ENCODE measurements at places on chromosomes 1 and 21.

GRCh38 chr1:157000686-157001085 lies 44.9 kb downstream of the ARHGEF11 start:
- DNase-seq = no peak

DNA sequence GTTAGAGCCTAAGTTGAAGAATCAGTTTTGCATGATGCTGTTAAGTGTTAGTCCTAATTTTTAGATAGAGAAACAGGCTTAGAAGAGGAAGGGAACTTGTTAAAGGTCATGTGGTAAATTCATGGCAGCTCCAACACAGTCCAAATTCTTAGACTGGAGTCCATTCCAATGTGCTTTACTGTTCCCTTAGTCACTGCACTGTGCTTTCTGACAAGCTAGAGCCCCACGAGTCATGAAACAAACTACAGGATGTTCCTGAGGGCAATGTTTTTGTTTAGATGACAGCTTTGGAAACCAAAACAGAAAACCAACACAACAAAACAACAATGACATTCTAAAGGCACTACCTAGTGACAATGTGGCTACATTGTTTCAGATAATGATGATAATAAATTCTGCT lies 23.1 kb upstream of the RGS4 start:
- DNase-seq = no peak

DNA sequence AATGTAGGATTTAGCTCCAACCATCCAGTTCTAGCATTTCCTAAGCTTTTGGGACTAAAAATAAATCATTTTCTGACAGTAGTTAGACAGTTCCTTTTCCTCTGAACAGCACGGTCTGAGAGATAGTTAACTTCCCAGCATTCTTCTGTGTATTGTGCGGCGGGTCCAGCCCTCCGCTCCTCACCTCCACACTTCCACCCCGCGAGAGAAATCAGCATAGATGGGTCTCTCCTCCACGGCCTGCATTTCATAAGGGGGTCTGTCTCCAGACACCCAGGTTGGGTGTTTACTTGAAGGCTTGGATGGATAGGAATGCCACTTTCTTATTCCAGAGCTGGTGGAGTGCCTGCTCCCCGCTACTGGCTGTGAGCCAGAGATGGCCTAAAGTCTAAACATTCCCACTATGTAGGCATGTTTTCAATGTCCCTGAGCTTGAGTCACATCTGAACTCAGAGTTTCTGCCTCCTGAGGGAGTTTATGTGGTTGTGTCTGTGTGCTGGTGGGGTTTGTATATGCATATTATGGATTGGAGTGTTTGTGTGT lies 38.0 kb upstream of the PPP2R5A start:
- DNase-seq = no peak

DNA sequence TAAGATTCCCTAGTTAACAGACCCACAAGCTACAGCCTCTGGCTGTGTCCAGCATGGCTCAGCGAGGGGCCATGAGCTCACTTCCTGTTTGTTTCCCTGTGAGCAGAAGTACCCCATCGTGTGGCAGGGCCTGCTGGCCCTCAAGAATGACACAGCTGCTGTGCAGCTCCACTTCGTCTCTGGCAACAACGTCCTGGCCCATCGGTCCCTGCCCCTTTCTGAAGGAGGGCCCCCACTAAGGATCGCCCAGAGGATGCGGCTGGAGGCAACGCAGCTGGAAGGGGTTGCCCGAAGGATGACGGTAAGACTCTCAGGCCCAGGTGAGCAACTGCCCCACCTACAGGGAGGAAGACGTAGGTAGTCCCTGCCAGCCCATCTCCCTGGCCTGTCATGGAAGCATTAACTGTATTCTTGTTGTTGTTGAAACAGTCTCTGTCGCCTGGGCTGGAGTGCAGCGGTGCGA lies 38.2 kb downstream of the ZBTB17 start:
- DNase-seq = peak; percentile 32

GRCh38 chr1:229379846-229380245 lies 37.0 kb upstream of the CCSAP start:
- no peak for DNase-seq

DNA sequence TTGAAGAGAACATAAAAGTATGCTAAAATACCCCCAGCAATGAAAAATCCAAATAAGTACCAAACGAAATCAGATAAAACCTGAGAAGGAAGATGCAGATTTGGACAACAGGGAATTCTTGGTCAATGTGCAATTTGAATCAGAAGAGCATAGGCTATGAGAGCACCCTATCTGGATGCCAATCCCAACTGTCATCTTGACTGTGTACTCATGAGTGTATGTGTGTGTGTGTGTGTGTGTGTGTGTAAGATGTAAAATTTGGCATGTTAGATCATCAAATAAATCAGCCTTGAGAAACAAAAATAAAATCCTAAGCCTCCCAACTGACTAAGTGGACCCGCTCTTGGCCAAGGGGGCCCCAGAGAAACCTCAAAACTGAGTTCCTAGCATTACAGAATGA lies 18.0 kb upstream of the SPRR2G start:
- no peak for DNase-seq

GRCh38 chr1:169106921-169107602 lies 572 bp downstream of the ATP1B1 start:
- DNase-seq = peak; percentile 32

DNA sequence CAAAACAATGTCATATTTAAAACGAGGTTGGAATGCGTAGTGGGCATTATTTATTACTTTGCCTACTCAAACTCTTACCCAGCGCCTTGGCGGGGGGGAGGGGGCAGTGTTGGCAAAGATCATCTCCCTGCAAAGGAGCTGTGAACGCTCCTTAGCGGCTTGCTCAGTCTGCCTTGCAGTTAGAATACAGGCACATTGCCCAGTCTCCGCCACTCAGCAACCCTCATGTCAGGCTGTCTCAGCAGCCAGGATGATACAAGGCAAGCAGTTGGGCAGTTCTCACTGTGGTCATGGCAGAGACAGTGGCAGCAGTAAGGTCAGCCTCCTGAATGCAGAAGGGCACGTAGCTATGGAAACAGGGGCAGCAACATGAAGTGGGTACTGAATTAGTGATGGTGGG lies 170.4 kb upstream of the KCNK2 start:
- DNase-seq = no peak

GRCh38 chr1:76627901-76628300 lies 239.4 kb upstream of the ST6GALNAC5 start:
- DNase-seq = no peak

DNA sequence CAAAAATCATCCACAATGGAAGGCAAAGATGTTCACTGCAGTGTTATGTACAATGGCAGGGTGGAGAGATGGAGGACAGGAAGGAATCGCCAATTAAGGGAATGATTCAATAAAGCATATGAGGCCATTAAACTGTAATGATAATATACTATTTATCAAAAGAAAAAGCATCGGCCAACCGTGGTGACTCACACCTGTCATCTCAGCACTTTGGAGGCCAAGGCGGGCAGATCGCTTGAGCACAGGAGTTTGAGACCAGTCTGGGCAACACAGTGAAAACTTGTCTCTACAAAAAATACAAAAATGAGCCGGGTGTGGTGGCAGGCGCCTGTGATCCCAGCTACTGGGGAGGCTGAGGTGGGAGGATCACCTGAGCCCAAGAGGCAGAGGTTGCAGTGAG lies 89.1 kb downstream of the SSBP3 start:
- DNase-seq = no peak

GRCh38 chr1:114468710-114469468 lies 42.1 kb downstream of the TRIM33 start:
- DNase-seq = no peak

- no peak for DNase-seq
Measured at GRCh38 chr1:47187231-47187925, 2.5 kb downstream of the PDZK1IP1 start.

- no peak for DNase-seq
Measured at GRCh38 chr1:168555508-168556046, 11.8 kb upstream of the XCL2 start.

DNA sequence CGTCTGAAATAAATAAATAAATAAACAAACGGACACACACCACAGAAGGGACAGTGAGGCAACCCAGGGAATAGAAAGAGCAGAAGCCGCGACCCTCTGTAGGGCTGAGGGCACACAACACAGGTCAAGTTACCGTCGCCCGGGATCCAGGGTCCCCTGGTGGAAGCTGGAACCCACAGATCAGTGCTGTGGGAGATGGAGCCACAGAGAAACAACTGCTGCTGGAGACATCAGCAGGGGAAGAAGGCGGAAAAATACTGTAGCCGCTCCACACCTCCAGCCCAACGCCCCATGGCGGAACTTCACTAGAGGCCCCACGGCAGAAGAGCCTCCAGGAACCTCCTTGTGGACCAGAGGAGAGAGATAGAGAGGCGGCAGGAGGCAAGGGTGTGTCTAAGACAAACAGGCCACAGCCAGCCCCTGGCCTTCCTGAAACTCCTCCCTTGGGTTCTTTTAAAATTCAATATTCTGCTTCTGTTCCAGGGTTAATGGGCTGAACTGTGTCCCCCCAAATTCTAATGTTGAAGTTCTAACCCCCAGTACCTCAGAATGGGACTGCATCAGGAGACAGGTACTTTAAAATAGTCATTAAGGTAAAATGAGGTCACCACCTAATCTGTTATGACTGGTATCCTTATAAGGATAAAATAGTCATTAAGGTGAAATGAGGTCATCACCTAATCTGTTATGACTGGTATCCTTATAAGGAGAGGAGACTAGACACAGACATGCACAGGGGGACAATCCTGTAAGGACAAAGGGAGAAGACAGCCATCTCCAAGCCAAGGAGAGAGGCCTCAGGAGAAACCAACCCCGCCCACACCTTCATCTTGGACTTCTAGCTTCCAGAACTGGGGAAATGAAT lies 7.7 kb upstream of the HLCS start:
- DNase-seq = no peak

DNA sequence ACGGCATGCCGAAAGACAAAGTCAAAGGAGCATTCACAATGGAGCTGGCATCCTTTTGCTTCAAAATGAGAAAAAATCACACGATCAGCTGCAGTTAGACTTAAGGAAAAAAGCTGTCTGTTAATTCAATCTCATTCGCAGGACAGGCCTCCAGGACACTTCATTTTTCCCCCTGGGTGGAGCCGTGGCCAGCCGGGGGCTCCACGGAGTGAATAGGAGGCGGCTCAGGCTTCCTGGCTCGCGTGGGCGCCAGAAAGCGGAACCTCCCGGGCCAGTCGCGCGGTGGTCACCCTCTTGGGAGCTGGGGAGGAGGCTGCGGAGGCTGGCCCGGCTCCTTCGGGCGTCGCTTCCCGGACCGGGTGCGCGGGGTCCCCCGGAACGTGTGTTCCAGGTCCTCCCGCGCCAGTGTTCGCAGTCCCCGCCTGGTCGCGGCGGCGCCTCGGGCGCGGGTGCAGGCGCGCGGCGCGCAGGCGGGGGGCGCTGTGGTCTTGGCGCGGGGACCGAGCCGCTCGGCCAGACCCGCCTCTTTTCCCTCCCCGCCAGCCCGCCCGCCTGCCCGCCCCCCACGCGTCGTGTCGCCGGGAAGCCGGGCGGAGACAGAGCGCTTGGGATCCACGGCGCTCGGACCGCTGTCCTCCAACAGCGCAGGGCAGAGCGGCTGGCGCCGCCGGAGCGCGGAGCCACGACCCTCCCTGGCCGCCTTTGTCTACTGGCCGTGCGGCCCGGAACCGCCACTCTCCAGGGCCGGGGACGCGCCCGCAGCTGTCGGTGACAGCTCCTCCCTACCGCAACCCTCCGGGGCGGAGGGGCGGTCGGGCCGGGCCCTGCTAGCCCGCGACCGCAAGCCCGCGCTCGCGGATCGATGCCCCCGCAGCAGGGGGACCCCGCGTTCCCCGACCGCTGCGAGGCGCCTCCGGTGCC lies at the start of gene RHOU:
TSS of gene RHOU (plus strand) at position 599 of the 921 bp plus-strand sequence. CDS start at position 863, 264 bp downstream.
- peak; percentile 84 for DNase-seq

GRCh38 chr1:33363470-33363861 lies 42.6 kb upstream of the A3GALT2 start:
- DNase-seq = no peak

DNA sequence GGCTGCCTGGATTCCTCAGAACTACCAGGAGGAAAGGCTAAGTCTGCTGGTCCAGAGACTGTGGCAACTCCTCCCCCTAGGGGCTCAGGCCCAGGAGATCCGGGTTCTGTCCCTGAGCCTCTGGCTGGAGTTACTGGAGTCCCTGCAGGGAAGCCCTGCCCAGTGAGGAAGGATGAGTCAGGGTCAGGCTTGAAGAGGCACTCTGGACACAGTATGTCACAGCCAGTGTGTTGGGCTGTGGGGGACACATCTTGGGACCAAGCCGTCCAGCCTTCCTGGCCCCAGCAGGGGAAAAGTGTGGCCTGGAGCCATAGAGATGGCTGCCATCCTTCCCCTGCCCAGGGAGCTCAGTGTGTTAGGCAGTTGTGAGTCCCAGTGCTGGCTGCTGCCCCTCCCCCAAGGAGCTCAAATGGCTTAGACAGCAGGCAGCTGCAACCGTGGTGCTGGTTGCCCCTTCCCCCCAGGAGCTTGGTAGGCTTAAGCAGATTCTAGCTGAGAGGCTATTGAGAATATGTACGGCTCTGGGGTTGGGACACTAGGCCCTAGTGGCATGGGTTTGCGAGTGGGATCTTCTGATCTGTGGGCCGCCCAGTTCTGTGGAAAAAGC lies 28.2 kb upstream of the RABGAP1L start:
- no peak for DNase-seq

- DNase-seq = no peak
Measured at GRCh38 chr1:93324486-93325464, 20.9 kb upstream of the DR1 start.

DNA sequence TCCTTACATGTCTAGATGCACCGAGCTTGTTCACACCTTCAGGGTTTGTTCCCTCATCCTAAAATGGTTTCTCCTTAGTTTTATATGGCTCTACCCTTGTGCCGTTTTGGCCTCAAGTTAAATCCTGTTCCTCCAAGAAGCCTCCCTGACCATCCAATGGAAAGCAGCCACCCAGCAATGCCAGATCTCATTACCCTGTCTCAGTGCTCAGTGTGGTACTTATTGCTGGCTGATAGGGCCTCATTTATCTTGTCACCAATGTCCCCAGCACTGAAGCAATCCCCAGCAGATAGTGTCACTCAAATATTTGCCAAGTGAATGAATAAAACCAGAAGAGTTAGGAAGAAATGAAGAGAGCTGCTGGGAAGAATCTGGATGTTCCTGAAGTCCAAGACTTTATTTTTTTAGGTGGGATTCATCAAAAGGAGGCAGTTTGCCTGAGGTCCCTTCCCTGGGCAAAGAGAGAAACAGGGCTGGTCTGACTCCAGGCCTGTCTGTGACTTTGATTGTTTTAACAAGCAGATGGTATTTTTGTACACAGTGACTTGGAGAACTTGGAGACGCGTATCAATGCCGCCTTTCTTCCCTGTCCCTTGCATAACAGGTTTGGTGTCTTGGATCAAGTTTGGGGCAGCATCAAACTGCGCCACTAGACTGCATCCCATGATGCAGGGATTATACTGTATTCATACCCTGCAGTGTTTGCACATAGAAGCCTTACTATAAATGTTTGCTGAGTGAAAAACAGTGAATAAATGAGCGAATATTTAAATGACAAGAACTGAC lies 221.2 kb downstream of the DISC1 start:
- DNase-seq = no peak

GRCh38 chr1:196088541-196088940 lies 519.7 kb downstream of the KCNT2 start:
- DNase-seq = no peak

DNA sequence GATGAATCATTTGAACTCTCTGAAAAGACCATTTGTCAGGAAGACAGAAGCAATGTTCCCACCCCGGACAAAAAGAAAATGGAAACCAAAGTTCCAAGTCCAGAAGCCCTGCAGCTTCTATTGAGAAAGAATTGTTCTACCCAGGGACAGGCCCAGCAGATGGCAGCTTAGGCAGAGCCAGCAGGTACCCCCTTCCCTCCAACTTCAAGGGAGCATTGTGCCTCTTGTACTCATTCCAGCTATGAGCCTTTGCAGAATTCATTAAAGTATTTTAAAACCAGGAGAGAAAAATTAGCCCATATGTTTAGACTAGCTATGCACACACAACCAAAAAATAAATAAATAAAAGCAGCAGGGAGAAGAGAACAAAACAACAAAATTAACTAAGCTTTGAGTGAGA lies 85.2 kb upstream of the KCND3 start:
- no peak for DNase-seq

GRCh38 chr1:245752561-245752960 lies 597.8 kb downstream of the KIF26B start:
- no peak for DNase-seq

Measured in activated T-cell treated with anti-CD3 and anti-CD28 coated beads, Interleukin-2, amount 50 U/mL, for 24 hours (primary cell).